ENCODE measurements at places on chromosomes 5 and 9.

- DNase-seq: no peak
Observed at GRCh38 chr9:78014776-78015175, 16.8 kb downstream of the GNAQ start.

- no peak for DNase-seq
Observed at GRCh38 chr5:146892231-146892630, 13.7 kb upstream of the PPP2R2B start.

DNA sequence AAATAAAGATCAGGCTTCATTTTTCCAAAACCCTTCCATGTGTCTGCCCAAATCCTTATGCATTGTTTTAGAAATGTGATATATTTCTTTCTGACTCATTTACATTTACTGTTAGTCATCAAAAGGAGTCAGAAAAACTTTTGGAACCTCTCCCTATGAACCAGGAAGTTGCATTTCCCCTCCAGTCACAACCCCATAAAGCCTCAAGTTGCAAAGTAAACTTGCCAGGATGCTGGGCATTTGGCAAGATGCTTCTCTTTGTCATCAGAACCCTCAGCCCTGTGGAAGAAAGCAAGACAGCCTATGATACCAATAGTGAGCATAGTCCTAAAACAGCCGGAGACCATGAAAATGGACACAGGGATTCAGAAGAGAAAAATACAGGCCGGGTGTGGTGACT is 84.2 kb downstream of the MUSK start:
- no peak for DNase-seq

- DNase-seq: no peak
Observed at GRCh38 chr9:81595887-81596543, 93.3 kb downstream of the TLE1 start.

DNA sequence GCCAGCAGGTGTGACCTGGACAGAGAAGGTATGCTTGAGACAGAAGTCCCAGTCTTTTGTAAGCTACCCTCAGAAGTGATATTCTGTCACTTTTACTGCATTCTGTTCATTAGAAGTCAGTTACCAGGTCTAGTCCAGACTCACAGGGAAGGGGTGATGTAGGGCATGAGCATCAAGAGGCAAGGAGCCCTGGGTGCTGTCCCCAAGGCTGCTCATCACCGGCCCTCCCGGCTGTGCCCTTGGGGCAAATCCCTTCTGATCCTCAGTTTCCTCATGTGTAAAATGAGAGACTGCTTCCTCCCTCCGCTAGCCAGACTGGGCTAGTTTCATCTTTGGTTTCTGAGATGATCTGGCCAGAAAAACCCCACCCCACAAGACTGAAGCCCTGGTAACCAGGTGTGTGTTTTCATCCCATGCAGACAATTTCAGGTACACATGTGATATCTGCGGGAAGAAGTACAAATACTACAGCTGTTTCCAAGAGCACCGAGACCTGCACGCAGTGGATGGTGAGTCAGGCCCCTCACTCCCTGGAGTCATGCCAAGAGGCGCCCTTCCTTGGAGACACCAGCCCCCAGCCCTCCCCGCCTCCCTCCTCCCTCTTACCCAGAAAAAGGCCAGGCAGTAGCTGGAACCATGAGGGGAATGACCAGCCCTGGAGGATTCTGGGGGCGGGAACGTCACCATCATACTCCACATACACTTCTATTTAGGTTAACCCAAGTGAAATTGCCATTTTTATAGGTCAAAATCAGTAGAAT is 71.0 kb downstream of the AMBP start:
- no peak for DNase-seq

GRCh38 chr9:22158271-22158670 is 149.2 kb upstream of the CDKN2B start:
- no peak for DNase-seq

DNA sequence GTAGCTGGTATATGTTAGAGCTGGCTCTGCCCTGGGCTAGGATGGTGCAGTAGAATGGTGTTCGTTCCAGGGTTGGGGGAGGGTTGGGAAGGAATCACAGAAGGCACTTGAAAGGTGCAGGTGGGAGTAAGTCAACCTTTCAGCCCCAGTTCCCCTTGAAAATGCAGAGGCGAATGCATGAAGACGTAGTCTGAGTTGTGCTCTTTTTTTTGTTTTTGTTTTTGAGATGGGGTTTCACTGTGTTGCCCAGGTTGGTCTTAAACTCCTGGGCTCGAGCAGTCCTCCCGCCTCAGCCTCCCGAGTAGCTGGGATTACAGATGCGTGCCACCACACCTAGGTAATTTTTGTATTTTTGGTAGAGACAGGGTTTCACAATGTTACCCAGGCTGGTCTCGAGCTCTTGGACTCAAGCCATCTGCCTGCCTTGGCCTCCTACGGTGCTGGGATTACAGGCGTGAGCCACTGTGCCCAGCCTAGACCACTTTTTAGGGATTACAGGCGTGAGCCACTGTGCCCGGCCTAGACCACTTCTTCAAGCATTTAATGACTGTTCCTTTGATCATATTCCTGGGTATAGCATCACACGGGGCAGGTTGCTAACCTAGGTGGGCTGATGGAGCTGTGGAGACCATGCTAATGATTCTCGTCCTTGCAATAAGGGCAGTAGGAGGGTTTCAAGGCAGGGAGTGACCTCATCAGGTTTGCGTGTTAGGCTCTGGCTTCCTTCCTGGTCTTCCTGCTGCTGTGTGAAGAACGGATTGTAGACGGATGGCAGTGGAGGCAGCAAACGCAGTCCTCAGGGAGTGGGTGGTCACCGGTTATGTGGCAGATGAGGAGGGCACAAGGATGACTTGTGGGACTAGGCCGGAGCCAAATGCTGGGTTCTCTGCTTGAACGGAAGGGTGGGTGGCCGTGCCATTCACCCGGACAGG is 13.7 kb downstream of the EHMT1 start:
- DNase-seq: no peak

DNA sequence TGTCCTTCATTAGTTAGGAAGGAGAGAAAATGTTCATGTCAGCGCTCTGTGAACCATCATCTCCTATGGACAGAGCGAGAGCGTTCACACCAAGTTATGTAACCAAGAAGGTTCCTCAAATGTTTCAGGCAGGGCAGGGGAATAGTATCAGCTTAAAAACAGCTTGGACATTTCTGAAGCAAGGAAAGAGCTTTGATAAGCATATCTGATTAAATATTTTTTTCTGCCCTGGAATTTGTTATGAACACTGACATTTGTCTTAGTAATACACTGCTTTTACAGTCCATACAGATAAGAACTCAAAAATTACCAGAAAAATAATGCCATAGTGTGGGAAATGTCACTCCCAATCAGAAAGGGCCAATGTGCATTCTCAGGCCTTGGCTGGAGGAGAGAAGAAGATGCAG is 66.3 kb upstream of the LIFR start:
- no peak for DNase-seq

DNA sequence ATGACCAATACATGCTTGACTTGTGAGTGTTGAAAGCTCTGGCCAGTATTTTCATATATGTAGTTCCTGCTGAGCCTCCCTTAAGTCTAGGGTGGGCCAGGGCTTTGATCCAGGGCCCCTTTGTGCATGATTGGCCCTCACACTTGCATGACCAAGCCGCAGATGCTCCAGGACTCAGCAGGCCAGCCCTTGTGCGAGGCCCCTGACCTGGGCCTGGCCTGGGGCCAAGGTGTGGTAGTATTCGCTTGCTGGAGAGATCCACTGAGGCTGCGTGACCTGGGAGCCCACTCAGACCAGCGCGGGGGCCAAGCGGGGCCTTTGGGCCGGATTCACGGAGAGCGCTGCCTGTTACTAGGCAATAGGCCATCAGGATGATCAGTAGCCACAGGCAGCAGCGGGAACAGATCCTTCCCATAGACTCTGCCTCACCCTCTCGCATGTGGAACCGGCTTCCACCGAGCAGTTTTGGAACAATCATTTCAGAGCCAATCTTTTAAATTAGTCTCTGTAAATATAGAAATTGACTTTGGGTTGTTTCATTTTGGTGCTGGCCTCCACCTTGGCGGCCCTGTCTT is 79.0 kb upstream of the PTCH1 start:
- DNase-seq: no peak

DNA sequence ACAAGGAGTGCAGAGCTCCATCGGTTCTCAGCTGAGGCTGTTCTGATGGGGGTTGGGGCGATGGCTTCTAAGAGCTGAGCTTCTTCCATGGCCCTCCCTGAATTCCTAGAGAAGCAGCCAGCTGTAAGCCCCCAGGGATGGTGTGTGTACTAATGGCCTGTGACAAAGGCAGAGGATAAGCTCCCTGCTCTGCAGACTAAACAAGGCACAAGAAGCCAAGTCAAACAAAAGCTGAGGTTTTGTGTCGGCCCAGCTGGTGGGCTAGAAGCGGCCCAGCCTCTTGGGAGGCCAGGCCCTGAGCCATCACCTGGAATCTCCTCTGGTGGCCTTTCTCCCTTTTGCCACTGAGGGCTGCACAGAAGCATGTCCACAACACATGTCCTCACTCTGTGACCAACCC is 75.0 kb upstream of the XPA start:
- no peak for DNase-seq

DNA sequence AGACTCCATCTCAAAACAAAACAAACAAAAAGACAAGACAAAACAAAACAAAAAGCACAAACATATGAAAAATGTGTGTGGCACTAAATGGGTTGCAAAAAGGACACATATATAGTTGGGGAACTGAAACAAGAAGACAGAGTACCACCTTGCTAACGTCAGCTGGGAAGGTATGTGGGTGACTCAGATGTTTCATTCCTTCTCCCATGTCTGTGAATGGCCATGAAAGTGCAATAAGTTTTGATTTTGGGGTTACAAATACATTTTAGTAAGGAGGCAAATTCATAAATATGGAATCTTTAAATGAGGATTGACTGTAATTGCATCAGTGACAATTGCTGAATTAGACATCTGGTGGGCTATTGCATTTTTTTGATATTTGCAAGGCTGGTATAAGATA is 81.6 kb upstream of the KLF4 start:
- no peak for DNase-seq

DNA sequence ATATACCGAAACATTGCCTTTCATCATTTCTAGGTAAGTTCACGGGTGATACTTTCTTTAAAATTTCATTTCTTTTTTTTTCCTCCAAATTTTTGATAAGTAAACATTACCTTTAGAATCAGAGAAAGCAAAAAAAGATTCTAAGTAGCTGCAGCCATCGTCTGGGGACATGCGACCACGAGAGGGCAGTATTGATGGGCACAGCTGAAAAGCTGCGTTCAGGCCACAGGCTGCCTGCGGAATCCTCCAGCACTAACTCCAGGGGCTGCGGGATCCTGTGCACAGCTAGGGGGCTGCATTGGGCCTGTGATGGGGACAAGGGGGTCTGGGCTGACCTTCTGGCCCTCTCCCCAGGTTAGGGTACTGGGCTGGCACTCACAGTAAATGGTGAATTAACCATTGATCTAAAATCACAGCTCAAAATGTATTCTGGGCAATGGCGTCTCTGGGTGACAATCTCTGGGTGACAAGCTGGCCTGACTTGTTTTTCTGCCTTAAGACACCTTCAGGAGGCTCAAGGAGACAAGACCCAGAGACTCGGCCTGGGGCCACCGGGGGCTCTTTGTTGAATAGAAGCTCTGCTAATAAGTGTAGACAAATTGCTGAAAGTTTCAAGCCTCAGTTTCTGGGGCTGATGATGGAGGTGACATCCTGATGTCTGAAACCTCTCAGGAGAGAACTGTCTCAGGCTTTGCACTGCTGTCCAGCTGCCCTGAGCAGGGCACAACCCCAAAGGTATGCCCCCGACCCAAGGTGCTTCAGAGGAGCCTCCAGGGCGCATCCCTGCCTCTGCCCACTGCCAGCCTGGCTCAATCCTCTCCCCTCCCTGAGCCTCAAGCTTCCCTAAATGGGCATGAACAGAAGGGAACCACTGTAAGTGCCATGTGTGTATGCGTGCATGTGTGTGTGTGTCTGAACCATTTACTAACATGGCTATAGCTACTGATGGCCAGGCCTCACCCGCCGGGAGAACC is 44.3 kb upstream of the SARDH start:
- peak; percentile 20 for DNase-seq

DNA sequence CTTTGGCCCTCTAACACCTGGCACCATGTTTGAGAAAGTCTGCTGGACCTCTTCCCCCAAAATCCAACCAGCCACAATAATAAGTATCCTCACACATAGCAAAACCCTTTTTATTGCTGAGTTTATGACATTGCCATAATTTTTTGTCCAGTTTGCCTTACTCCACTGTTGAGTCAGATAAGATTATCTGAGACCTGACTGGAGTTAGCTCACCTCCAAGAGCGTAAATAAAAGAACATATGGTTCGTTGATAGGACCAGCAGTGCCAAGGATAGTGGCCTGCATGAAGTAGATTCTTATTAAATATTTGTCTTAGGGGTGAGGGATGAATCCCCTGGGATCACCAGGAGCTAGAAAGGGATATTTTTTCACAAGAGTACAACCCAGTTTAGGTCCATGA is 510.6 kb upstream of the MPDZ start:
- DNase-seq: no peak

- DNase-seq: no peak
Observed at GRCh38 chr5:124468671-124469411, 277.6 kb downstream of the ZNF608 start.

DNA sequence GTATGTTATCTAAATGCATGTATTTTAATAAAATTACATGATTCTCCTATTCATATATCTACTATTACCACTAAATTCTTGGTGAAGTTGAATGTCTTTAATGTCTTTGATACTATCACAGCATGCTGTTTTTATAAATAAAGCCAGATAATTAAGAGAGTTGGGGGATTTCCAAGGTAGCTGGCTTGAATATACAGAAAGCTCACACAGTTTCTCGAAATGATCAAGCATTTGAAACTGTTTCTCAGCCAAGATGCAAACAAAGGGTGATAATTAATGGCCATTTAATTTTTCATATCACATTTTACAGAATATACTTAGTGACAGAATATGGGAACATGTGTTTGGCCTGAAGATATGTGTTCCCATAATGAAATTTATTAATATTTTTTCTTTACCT is 145.6 kb upstream of the CDH12 start:
- DNase-seq: no peak

GRCh38 chr5:37412515-37412914 is 33.4 kb downstream of the WDR70 start:
- no peak for DNase-seq

- DNase-seq: no peak
Observed at GRCh38 chr9:2236850-2237249, 221.7 kb downstream of the SMARCA2 start.

DNA sequence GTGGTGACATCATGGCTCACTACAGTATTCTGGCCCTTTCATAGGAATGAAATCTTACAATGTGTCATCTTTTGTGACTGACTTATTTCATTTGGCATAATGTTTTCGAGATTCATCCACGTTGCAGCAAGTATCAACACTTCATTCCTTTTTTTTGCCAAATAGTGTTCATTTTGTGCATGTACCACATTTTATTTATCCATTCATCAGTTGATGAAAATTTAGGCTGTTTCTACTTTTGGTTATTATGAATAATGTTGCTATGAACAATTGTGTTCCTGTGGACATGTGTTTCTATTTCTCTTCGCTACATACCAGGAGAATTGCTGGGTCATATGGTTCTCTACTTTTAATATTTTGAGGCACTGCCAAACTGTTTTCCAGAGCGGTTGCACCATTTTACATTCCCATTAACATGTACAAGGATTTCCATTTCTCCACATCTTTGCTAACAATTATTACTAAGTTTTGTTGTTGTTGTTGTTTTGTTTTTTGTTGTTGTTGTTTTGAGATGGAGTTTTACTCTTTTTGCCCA is 43.5 kb downstream of the RMI1 start:
- no peak for DNase-seq
